ENCODE measurements at places on chromosomes 12 and 14. TPM values are rescaled to one million over a fixed set of nuclear protein-coding genes. Genes with fewer than 3 reads are reported as not detected.

The P2RX7 gene
- 1.3 TPM for total RNA-seq

The CPNE6 gene
- total RNA-seq = not detected

The GARIN6 gene
- not detected for total RNA-seq

The LRIG3 gene
- 41.5 TPM for total RNA-seq

The MYO1H gene
- total RNA-seq = not detected

The GPR162 gene
- total RNA-seq = not detected

The CCND2 gene
- total RNA-seq = 70.9 TPM

The DEPDC4 gene
- total RNA-seq = 1.4 TPM

The PYGL gene
- total RNA-seq = 75.4 TPM

The CCDC88C gene
- 11.4 TPM for total RNA-seq

The TFCP2 gene
- 31.5 TPM for total RNA-seq

The MYH6 gene
- not detected for total RNA-seq

The GALNT16 gene
- not detected for total RNA-seq

The OASL gene
- 0.47 TPM for total RNA-seq

The NOVA1 gene
- not detected for total RNA-seq

The CRADD gene
- 17.1 TPM for total RNA-seq

DNA sequence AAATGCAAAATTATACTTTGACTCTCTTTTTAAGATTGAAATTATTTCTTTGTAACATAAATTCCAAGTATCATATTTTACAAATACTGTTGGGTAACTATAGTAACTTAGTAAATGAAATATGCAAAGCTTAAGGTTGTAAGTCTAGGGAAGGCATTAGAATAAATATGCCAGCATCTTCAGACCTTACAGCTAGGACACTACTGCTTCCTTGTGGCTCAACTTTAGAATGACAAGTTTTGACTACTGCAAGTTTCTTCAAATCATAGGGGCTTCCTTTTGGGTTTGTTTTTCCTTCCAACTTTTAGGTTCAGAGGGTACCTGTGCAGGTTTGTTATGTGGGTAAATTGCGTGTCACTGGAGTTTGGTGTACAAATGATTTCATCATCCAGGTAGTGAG is 17.7 kb upstream of the ANP32D start:
- no peaks in the 10 kb centered on the region for H3K36me3 ChIP-seq
- H3K27me3 ChIP-seq = peaks cover 46% of the 10 kb centered on the region
- peak; percentile 38 for DNase-seq
- no peak overlapping the region for H3K27ac ChIP-seq
- no peaks in the 10 kb centered on the region for H3K4me1 ChIP-seq

- peaks cover 3% of the 10 kb centered on the region for H3K4me1 ChIP-seq
- H3K27ac ChIP-seq = no peak overlapping the region
- DNase-seq = no peak
- H3K36me3 ChIP-seq = peaks cover 71% of the 10 kb centered on the region
- no peaks in the 10 kb centered on the region for H3K27me3 ChIP-seq
These were observed 9.3 kb downstream of the EIF5 start for GRCh38 chr14:103343164-103343879.

DNA sequence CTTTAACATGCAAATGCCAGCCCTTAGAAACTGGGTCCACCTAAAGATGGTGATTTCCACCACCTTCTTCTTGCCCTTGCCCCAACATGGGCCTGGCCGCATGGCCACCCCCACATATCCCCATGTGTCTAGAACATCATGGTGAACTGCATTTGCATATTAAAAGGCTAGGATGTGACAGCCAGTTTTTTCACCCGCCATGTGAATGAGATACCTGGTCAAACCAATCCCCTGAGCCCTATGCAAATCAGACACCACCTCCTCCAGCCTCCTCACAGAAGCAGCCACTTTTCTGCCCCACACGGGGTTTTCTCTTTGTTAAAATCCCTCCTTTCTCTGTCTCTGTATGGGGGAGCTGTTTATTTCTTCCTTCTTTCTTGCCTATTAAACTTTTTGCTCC is 1322.5 kb downstream of the FSCB start:
- no peaks in the 10 kb centered on the region for H3K36me3 ChIP-seq
- H3K27me3 ChIP-seq = no peaks in the 10 kb centered on the region
- no peak overlapping the region for H3K4me3 ChIP-seq
- no peak overlapping the region for H3K27ac ChIP-seq
- no peaks in the 10 kb centered on the region for H3K4me1 ChIP-seq

DNA sequence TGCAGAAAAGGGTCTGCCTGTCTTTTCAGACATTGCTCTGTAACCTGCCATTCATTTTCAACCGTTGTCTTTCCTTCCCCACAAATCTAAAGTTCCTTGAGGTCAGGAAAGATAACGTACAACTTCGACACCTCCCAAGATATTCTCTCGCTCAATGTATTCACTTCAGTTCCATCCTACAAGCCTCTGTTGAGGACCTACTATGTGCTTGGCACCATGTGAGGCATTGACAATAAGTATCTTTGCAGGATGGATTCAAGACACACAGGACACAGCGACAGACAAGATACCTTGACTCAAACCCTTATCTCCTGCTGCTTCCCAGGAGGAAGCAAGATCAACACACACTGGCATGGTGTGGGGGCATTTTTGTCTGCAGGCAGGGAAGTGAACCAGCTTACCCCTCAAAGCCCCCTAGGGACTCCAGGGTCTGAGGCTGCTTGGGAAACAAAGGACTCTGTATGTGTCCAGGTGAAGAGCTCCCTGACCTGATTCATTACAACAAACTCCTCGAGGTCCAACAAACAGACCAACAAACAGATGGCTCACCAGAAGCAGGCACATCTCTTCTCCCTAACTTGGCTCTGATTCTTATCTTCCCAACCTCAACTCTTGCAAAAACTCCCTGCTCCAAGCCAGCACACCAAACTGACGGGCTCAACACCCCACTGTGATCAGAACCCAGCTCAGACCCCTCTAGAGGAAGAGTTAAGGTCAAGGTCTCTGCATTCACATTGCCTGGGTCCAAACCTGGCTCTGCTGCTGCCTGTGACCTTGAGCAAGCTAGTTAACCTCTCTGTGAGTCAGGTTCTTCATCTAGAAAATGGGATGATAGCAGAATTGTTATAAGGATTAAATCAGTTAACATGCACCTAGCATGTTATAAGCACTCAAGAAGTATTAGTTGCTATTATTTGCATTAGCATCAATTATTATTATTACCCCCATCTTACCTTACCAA is 6.3 kb downstream of the NUAK1 start:
- no peak overlapping the region for H3K27ac ChIP-seq
- H3K4me1 ChIP-seq = peaks cover 49% of the 10 kb centered on the region
- no peak overlapping the region for H3K4me3 ChIP-seq

DNA sequence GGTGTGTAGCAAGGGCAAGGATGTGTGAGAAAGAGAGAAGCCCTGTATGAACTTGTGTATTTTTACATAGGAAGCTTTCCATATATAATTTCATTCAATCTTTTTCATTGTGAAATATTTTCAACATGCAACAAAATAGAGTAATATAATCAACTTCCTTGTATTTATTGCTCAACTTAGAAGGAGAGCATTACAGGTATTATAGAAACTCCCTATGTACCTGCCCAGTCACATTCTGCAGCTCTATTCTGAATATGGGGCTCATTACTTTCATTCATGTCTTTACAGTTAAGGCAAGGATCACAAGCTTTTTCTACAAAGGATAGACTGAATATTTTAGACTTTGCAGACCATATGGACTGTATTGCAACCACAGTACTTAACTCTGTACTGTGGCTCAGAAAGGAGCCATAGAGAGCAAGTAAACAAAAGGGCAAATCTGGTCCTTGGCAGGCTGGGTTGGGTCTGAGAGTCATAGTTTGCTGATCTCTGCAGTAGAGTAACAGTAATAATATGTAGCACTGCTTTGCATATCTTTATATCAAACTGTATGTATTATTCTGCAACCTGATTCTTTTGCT is 11.3 kb downstream of the NR1H4 start:
- DNase-seq = no peak
- peaks cover 14% of the 10 kb centered on the region for H3K27me3 ChIP-seq
- H3K36me3 ChIP-seq = peaks cover 7% of the 10 kb centered on the region
- no peak overlapping the region for H3K27ac ChIP-seq

DNA sequence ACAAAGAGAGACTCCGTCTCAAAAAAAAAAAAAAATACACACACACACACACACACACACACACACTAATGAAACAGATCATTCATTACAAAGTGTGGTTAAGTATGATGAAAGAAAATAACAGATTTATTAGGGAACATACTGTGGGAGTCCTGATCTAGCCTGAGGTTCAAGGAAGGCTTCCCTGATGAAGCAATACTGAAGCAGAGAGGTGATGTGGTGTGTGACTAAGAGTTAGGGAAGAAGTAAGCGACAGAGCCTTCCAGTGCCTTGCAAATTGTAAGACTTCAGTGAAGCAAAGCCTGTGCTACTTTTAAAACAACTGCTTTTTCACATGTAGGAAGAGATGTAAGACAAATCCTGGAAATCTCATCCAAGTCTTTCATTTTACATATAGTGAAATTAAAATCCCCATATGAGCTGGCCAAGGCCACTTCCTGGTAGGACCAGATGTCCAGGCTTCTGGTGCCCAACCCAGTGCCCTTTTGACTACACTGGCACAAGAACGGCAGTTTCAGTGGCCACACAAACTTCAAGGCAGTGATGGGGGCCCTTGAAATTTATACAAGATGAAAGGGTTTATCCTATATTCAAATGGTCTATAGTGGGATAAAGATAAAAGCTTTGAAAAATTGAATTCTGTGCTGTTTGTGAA is 86.2 kb downstream of the STON2 start:
- H3K27me3 ChIP-seq = no peaks in the 10 kb centered on the region
- peaks cover 33% of the 10 kb centered on the region for H3K4me1 ChIP-seq

DNA sequence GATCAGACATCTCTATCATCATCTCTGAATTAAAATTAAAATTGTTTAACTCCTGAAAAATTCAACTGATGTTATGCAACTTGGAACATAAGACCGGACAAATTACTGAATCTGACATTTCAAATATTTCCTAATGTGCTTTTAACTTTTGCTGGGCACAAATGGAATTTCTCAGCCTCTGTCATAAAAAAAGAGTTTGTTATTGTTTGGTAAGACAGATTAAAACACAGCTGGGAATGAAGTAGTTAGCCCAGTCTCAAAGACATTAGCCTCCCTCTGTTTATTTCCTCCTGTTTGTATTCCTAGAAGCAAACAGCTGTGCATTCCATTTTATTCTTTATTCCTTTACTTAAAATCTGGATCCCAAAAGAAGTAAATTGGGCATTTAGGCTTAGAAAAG is 29.4 kb downstream of the PLEKHA5 start:
- no peaks in the 10 kb centered on the region for H3K27me3 ChIP-seq
- DNase-seq = no peak
- H3K4me1 ChIP-seq = peaks cover 5% of the 10 kb centered on the region
- H3K4me3 ChIP-seq = no peak overlapping the region
- H3K36me3 ChIP-seq = peaks cover 12% of the 10 kb centered on the region

DNA sequence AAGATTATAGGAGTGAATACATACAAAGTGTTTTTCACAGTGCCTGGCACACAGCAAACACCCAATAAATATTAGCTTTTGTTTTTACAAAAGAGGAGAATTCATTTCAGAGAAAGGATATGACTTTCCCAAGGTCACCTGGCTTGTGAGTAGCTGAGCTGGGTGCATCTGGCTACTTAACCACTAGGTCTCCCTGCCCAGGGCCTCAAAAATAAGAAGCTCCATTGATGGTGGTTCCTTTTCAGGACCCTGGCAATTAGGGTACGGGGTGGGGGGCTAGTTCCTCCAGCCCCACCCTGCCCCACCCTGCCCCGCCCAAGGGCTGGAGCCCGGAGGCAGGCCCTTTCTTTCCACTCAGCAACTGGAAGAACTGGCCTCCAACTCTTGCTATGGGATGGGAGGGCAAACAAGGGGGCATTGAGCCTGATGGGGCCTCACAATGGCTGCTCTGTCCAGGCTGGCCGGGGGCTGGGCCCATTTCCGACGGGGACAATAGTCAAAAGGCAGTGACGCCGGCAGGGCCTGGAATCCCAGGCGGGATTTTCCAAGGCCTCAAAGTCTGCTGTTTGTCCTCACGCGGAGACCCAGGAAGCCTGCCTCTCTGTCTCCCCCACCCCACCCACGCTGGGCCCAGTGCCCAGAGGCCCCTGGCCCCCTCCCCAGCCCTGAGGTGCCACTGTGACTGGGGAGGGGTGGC is 8.2 kb upstream of the ATG101 start:
- H3K27me3 ChIP-seq = peaks cover 16% of the 10 kb centered on the region
- H3K36me3 ChIP-seq = peaks cover 6% of the 10 kb centered on the region
- H3K27ac ChIP-seq = no peak overlapping the region
- H3K4me1 ChIP-seq = no peaks in the 10 kb centered on the region

GRCh38 chr14:20711685-20712084 is 23.1 kb downstream of the ANG start:
- no peak for DNase-seq
- H3K36me3 ChIP-seq = no peaks in the 10 kb centered on the region
- peaks cover 5% of the 10 kb centered on the region for H3K4me1 ChIP-seq
- H3K27me3 ChIP-seq = no peaks in the 10 kb centered on the region

GRCh38 chr12:131260954-131261353 is 307.2 kb downstream of the ADGRD1 start:
- H3K4me1 ChIP-seq = peaks cover 16% of the 10 kb centered on the region
- no peak overlapping the region for H3K27ac ChIP-seq
- H3K36me3 ChIP-seq = no peaks in the 10 kb centered on the region
- no peak overlapping the region for H3K4me3 ChIP-seq

GRCh38 chr12:77152623-77153193 is 87.3 kb upstream of the E2F7 start:
- no peak overlapping the region for H3K4me3 ChIP-seq
- no peaks in the 10 kb centered on the region for H3K36me3 ChIP-seq
- H3K27ac ChIP-seq = no peak overlapping the region
- DNase-seq = peak; percentile 48

GRCh38 chr12:101439236-101439635 is 31.7 kb upstream of the ARL1 start:
- H3K27ac ChIP-seq = no peak overlapping the region
- no peaks in the 10 kb centered on the region for H3K27me3 ChIP-seq
- H3K4me3 ChIP-seq = no peak overlapping the region
- no peaks in the 10 kb centered on the region for H3K4me1 ChIP-seq

- DNase-seq = no peak
- H3K4me3 ChIP-seq = no peak overlapping the region
- H3K36me3 ChIP-seq = no peaks in the 10 kb centered on the region
- peaks cover 9% of the 10 kb centered on the region for H3K4me1 ChIP-seq
- no peaks in the 10 kb centered on the region for H3K27me3 ChIP-seq
These were observed 158.7 kb downstream of the SYT1 start for GRCh38 chr12:79023261-79023660.

GRCh38 chr12:76588881-76589565 is 29.5 kb upstream of the OSBPL8 start:
- DNase-seq = peak; percentile 90
- H3K36me3 ChIP-seq = no peaks in the 10 kb centered on the region
- peaks cover 31% of the 10 kb centered on the region for H3K4me1 ChIP-seq
- H3K27me3 ChIP-seq = no peaks in the 10 kb centered on the region

DNA sequence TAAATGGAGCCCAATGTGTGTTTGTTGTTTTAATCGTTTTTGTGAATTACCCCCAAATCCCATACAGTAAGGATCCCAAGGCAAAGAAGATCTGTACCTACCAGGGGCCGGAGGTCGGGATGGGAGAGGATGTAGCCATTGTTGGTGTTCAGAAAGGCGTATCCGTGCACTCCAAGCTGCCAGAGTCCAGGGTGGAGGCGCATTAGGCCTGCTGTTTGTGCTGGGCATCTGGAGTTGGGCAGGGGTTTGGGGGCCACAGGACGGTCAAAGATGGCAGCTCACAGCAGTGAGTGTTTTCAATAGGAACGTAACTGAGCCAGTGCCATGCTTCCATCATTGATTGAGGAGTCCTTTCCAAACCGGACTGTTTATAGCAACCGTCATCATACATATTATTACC is 40.2 kb downstream of the CACNA2D4 start:
- no peaks in the 10 kb centered on the region for H3K36me3 ChIP-seq
- H3K4me3 ChIP-seq = no peak overlapping the region
- no peak overlapping the region for H3K27ac ChIP-seq

- no peak for DNase-seq
- no peak within 1 kb of the TSS for H3K4me3 ChIP-seq
- no peaks in the 10 kb centered on the region for H3K4me1 ChIP-seq
These were observed at the start of gene GYS2 for GRCh38 chr12:21604245-21605101. GYS2 (minus strand) TSS chr12:21604847; CDS start chr12:21604592, 255 bp downstream.

Data from MCF 10A (cell line).